Fibroblast of skin of left quadriceps (primary cell): ENCODE measurements at places on chromosomes 16 and 17.
A peak's percentile ranks its signal among the peaks of the same experiment; 100 is the strongest.

DNA sequence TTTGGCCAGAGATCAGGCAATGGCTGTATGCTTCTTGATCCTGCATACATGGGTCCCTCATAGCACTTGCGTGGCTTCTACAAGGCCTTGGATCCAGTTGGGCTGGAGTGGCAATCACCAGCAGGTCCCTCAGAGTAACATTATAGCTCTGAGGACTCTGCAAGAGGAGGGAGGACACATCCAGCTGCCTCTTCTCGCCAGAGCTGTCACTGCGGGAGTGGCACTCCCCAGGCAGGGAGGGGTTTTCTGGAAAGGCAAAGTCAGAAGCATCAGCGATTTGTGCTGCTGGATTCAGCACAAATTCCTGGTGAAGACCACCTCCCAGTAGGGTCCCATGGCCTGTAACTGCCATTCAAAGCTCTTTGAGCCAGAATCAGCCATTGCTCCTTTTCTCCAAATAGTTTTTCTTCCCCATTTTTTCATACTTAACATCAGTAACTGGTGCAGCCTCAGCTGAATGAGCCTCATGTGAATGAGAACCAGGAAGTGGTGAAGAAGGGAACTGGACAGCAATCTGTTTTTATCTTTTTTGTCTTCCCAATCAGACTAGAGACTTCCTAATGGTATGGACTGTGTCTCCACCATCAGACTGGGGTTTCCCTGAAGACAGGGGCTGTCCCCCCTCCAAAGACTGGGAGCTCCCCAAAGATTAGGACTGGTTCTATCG, 40.6 kb upstream of the HOXB13 start:
- no peak for DNase-seq

GRCh38 chr17:17416400-17417360, 60.1 kb upstream of the MED9 start:
- no peak for DNase-seq

DNA sequence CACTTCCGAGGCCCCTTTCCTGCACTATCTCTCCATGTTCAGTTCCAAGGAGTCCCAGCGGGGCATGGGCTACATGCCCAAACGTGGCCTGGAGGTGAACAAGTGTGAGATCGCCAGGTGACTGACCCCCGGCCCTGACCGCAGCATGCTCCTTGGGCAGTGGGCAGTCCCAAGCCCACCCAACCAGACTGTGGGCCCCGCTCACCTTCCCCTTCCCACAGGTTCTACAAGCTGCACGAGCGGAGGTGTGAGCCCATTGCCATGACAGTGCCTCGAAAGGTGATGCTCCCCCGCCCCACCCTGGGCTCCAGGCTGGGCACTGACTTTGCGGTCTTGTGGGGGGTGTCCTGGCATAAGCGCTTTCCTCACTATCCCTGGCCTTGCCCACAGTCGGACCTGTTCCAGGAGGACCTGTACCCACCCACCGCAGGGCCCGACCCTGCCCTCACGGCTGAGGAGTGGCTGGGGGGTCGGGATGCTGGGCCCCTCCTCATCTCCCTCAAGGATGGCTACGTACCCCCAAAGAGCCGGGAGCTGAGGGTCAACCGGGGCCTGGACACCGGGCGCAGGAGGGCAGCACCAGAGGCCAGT, 4.7 kb downstream of the CORO1A start:
- no peak for DNase-seq

DNA sequence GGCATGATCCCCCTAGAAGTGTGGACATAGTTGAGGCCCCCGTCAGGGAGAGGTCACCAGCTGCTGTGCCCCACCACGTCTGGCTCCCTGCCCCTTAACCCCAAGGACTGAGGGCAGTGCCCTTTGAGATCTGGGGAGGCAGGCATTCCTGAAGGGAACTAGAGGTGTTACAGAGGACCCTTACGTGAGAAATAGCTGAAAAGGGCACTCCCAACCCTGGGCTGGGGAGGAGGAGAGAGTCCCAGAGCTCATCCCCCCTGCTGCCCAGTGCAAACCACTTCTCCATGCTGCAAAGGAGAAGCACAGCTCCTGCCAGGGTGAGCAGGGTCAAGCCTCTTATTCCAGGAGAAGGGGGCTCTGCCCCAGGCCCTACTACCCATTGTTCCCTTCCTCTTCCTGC, 10.3 kb upstream of the MINK1 start:
- DNase-seq = no peak

DNA sequence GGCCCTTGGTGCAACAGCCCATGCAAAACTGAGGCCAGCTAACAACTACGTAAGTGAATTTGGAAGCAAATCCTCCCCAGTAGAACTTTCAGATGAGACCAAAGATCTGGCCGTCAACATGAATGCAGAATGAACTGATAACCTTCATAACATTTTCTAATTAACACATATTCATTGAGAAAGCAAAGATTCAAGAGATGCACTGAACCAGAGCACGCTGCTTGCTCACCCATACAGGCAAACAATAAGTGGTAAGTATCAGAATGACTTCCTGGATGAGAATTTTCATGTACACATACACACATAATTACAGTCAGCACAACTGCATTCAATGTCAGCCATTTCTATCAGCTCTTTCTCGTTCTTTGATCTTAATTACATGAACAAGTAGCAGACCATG, 30.6 kb downstream of the XYLT1 start:
- no peak for DNase-seq

- DNase-seq = no peak
Measured at GRCh38 chr17:79927136-79927661, 88.0 kb upstream of the CBX4 start.

DNA sequence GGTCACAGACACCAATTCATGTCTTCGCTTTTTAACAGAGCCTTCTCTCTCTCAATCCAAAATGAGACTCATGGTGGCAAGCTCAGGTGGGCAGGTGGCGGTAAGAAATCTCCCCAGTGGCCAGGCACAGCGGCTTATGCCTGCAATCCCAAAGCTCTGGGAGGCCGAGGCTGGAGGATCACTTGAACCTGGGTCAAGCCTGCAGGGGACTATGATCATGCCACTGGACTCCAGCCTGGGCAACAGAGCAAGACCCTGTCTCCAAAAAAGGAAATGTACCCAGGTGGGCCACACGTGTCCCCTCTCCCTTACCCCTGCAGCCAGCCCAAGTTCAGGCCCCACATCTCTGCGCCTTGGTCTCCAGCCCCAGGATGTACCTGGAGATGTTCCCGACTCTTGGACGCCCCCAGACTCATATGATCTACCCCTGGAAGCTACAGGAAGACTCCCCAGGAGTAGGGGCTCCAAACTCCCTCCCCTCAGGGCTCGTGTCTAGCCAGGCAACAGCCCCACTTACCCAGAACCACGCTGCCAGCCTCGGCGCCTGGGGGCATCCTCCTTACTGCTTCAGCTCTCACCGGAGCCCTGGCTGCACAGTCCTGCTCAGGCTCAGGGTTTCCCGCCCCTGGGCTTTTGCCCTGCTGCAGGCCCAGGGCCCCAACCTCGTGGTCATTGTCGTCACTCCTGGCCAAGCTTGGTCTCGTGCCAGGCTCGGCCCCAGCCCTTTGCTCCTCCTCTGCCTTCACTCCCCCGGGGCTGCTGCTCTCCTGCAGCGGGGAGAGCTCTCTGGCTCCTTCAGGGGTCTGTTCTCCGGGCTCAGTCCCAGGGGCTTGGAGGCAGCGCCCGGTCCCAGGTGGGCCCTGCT, 16.2 kb downstream of the MYLK3 start:
- no peak for DNase-seq

GRCh38 chr16:89001117-89002027, 24.4 kb upstream of the CBFA2T3 start:
- DNase-seq = no peak

DNA sequence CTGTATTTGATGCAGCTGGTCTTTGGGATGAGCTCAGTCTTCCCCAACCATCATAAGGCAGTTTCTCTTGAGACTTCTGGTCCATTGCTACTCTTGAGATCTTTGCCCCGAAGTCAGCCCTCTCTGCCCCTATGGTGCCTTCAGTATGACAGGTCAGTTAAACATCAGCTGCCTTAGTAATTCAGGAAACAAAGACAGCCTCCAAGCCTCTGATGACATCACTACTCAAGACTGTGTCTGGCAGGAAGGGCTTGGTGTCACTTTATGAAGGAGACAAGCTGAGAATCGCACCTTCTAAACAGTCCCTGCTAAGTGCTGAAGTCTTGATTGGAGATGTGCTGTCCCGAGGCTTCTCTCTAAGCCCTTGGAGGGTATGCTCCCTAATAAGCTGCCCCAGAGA, 104.9 kb upstream of the TBX2 start:
- DNase-seq = no peak

GRCh38 chr17:57086069-57086930, 1.3 kb downstream of the AKAP1 start:
- DNase-seq = no peak

DNA sequence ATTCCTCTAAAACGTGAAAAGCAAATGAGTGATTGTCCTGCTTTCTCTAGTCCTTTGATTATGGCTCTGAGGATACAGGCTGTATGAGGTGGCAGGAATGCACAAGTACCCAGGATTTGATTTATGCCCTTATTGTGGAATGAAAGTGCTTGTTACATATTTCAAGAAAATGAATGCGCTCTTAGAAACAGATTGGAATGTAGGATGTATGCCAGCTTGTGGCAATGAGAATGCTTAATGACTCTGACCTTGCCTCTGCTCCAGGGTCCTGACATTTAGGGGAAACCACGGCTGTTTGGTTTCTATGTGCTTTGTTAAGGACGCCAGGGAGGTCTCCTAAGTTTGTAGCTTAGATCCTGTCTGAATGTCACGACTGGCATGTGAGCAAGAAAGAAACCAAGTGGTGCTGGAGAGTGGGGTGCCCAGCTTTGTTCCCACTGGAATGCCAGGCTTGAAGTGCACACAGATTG, 22.0 kb downstream of the PRCD start:
- DNase-seq = peak; percentile 20

DNA sequence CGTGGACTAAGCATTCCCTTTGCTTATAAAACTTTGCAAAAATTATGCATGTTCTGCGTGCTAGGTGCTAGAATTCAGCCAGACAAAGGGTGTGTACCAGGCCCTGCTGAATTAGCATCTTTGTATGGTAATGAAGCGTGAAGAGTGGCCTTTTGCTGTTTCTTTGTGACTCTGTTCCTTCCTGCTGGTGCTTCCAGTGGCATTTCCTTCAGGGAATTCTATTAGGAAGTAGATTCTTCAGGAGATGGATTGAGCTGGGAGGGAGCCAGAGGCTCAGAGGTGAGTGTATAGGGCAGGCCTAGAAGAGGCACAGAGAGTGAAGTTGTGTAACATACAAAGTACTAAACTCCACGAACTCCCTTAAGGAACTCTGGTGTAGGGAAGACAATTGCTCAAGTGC, 73.9 kb upstream of the ASIC2 start:
- DNase-seq = no peak

DNA sequence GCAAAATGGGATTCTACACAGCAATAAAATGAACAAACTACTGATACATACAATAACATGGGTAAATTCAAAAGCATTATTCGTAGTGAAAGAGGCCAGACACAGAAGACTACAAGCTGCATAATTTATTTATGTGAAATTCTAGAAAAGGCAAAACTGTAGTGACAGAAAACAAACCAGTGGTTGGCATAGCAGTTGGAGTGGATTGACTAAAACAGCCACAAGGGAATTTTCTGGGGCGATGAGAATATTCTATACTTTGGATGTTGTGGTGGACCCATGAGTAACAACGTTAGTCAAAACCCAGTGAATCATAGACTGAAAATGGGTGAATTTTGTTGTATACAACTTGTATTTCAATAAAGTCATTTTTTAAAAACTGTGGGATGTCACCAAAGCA, 63.2 kb upstream of the RPL38 start:
- DNase-seq = no peak

DNA sequence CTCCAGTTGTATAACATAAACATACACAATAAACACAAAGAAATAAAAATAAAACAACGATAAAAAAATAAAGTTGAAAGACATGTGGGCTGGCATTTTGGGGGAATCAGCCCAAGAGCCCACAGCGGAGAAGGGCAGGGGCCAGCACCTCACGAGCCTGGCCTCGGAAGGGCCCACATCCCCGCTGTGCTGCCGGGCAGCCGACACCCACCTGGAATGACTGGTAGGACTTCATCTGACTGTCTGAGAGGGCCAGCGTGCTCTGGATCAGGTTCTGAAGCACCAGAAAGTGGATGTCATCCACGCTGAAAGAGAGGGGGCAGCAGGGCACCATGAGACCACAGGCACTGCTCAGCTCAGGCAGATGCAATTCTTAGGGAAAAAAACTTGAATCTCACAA, 73.5 kb downstream of the GTF3C1 start:
- no peak for DNase-seq

GRCh38 chr17:50311483-50311882, 34.4 kb upstream of the XYLT2 start:
- no peak for DNase-seq

DNA sequence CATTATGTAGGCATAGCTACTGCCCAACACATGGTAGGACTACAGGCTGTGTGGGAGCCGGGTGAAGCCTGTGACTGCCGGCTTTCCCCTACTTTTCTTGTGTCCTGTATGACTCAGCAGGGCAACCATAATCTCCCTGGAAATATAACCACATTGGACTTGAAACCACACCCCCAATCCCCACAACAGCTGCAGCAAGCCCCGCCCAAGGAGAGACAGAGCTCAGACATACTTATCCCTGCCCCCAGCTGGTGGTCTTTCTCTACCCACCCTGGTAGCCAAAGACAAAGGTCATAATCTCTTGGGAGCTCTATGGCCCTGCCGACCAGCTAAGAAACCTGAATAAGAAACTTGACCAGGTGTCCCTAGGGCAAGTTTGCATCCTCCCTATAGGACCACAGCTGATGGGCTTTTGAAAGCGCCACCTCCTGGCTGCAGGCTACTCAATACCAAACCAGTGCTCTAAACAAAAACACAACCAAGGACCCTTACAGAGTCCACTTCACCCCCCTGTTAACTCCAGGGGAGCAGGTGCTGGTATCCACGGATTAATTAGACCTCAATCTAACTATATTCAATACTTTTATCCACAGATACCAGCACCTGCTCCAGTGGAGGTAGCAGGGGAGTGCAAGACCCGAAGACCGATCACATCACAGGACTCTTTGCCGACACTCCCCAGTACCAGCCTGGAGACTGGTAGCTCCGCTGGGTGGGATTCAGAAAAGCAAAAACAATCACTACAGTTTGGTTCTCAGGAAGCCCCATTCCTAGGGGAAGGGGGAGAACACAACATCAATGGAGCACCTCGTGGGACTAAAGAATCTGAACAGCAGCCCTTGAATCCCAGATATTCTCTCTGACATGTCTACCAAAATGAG, 91.2 kb downstream of the IRX5 start:
- no peak for DNase-seq
